ENCODE measurements at places on chromosomes 16 and 17.

DNA sequence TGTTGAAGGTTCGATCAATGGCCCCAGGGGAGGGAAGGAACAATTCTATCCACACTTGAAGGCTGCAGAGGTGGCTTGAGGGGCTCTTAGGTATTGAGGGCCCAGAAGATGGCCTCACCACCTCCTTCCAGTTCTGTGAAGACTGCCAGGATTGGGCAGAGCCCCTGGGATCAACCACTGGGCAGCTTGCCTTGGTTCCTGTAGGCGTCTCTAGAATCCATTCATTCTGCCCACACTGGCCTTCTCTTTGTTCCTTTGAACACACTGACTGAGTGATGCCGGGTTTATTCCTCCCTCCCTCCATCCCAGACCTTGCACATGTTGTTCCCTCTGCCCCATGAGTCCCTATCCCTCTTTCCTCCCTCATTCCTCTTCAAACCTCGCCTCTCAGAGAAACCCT, 50.5 kb downstream of the SYT17 start:
- no peak for DNase-seq

GRCh38 chr17:60442271-60443173, 20.2 kb downstream of the CHCT1 start:
- no peak for DNase-seq
- H3K4me3 ChIP-seq: no peak overlapping the region
- H3K36me3 ChIP-seq: peaks cover 9% of the 10 kb centered on the region

DNA sequence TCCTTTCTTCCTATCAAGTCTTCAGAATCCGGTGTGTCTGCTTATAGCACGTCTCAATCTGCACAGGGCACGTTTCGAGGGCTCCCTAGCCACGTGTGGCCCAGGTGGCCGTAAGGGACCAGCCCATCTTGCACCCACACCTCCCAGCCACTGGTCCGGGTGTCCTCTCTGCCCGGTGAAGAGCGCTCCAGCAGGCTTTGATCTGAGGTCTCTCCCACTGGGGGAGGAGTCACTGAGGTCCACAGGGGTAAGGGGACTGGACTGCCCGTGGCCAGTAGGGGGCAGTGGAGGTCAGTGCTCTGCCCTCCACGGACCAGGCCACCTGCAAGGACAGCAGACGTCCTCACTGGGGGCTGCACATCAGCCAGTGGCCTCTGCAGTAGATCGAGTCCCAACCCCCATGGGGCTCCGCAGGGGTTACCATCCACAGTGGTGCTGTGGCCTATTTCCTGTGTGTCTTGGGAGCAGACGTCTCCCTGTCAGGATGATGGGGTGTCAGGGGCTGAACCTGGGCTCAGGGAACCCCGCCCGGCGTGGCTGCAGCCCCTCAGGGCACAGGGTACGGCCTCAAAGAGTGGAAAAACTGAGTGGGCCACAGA, 204.1 kb upstream of the CIBAR2 start:
- H3K4me3 ChIP-seq: no peak overlapping the region
- peaks cover 12% of the 10 kb centered on the region for H3K27me3 ChIP-seq
- peak; percentile 65 for DNase-seq
- H3K36me3 ChIP-seq: no peaks in the 10 kb centered on the region
- peaks cover 9% of the 10 kb centered on the region for H3K4me1 ChIP-seq

DNA sequence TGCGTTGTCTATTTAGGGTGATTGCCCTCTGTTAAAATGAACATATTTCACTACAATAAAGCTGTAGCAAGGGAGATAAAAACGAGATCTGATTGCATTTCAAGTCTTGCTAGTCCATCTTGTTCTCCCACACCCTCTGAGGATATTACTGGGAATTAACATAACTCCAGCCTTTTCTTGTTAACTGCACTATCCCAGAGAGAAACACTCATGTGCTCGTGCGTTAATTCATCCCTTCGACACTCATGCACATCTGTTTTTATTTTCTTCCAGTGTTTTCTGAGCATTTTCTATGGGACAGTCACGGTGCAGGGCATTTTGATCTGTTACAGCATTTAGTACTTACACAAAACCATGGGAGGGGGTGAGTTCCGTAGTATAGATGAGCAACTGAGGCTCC, 202.1 kb downstream of the CYLD start:
- no peak for DNase-seq
- no peaks in the 10 kb centered on the region for H3K4me1 ChIP-seq
- no peaks in the 10 kb centered on the region for H3K36me3 ChIP-seq
- no peak overlapping the region for H3K27ac ChIP-seq
- H3K27me3 ChIP-seq: no peaks in the 10 kb centered on the region
- no peak overlapping the region for H3K4me3 ChIP-seq

- H3K4me3 ChIP-seq: no peak overlapping the region
- H3K27me3 ChIP-seq: no peaks in the 10 kb centered on the region
- DNase-seq: no peak
- H3K4me1 ChIP-seq: no peaks in the 10 kb centered on the region
These were observed 88.1 kb downstream of the AMFR start for GRCh38 chr16:56337131-56337857.
